Activated effector memory CD4-positive, alpha-beta T cell treated with Interleukin-2 at 50 U/mL for 16 hours (primary cell): ENCODE measurements at places on chromosomes 13 and 19.

GRCh38 chr13:48437371-48437770, 24.5 kb upstream of the LPAR6 start:
- DNase-seq, result no peak

GRCh38 chr13:50599927-50600326, 243.6 kb downstream of the DLEU7 start:
- no peak for DNase-seq

DNA sequence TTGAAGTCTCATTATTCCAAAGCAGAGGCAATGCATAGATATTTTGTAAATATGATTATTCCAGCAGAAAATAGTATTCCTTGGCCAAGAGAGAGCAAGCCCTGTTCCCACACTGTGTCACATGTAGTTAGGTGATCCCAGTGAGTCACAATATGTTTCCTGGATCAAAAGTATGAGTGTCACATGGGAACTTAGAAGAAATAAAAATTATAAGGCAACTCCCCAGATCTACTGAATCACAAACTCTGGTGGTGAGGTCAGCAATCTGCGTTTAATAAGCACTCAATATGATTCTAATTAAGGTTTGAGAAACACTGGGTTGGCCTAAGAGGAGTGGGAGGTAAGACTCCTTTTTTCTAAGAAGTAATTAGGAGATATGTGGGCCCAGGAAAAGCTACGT, 1504.5 kb upstream of the PCDH20 start:
- no peak for DNase-seq

- DNase-seq, result no peak
Measured at GRCh38 chr13:24306632-24307031, 2.7 kb upstream of the C1QTNF9 start.

DNA sequence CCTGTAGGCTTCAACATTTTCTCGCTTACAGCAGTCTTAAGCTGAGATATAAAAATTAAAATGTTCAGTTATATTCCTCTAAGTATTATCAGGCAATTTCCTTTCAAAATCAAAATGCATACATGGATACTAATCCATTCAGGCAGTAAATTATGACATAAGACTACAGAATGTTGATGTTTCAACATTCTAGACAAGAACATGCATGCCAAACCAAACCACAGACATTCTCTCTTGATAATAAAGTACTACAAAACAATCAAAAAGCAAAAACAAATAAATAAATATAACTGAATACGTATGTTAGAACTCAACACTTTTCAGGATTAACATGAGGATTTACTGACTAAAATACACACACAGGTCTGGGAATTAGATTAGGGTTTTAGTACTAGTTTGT, 7.7 kb downstream of the DIS3 start:
- DNase-seq, result no peak

DNA sequence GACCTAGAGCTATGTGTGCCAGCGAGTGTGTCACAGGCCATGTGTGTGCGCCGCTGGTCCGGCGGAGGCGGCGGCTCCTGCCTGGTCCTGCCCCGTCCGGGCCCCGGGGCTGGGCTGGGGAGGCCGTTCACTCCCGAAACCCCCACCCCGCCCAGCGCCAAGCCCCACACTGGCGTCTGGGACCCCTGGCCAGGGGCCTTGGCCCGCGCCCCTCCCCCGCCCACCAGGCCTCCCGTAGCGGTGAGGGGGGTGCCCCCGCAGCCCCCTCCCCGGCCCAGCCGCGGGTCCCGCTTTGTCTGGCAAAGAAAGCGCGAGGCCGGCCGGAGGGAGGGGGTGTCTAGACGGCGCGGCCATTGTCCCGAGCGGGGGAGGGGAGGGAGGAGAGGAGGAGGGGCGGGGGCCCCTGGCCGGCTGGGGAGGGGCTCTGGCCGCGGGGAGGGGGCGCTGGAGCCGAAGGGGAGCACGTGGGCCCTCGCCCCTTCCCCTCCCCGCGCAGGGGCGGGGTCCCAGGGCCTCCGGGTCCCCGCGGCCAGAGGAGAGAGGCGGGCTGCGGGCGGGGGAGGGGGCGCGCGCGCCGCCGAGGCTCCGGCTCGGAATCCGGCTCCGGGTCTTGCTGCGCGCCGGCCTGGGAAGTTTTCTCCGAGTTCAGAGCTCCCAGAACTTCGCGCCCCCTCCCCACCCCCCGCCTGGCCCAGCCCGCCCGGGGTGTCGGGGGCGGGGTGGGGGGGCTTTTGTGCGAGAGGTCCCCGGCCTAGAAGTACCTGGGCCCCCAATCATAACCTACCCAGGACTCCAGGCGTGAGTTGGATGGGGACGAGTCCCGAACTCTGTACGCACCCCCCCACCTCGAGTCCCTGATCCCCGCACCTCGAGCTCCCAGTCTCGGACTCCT, 888 bp downstream of the NOTCH3 start:
- no peak for DNase-seq

DNA sequence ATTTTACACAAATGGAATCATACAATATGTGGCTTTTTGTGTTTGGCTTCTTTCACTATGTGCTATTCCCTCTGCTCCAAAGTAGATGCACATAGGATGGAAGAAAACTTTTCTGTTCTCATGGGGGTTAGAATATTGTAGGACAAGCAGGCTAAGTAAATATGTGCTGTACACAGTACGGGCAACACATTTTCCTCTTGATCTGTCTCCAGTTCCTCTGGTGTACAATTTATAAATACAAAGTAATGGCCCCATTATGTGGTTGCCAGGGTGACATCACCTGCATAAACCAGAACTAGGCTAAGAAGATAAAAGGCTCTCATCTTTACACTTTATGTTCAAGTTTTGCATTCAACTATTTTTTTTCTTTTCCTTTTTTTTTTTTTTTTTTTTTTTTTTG, 41.0 kb upstream of the SOX21 start:
- no peak for DNase-seq

GRCh38 chr13:93620181-93620765, 393.7 kb downstream of the GPC6 start:
- no peak for DNase-seq

DNA sequence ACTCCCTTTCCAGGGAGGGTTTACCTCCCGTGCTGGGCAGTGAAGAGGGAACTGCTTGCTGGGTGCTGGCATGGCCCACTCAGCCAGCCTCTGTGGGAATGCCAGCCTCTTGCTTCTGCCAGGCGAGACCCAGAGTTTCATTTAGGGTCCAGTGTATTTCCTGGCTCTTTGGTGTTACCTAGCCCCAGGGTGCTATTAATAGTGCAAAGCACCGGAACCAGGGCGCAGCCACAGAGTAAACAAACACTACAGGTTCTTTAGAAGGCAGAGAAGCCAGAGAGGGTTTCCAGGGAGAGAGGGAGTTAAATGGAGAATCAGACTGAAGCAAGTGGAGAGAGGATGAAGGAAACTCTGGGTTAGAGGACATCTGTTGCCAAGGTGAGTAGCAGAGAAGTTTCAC, 74.9 kb upstream of the SPATA13 start:
- DNase-seq, result no peak

GRCh38 chr13:66553391-66553790, 676.7 kb downstream of the PCDH9 start:
- DNase-seq, result no peak

GRCh38 chr13:90723381-90723780, 624.1 kb upstream of the MIR17HG start:
- no peak for DNase-seq

GRCh38 chr13:32905864-32906180, 110.4 kb upstream of the KL start:
- DNase-seq, result no peak

DNA sequence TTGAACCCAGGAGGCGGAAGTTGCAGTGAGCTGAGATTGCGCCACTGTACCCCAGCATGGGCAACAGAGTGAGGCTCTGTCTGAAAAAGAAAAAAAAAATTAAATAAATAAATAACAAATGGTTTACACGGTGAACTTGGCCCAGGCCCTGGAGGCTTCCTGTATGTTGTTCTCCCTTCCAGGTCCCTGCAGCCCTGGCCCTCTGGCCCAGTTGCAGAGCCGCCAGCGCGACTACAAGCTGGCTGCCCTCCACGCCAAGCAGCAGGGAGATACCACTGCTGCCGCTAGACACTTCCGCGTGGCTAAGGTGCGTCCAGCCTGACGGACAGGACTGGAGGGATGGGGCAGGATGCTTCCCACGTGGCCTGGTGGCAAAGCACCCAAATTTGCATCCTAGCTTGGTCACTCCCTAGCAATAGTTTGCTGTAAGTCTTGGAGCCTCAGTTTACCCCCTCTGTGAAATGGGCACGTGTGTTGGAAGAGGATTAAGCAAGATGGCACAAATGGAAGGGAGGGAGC, 11.9 kb downstream of the CC2D1A start:
- no peak for DNase-seq

DNA sequence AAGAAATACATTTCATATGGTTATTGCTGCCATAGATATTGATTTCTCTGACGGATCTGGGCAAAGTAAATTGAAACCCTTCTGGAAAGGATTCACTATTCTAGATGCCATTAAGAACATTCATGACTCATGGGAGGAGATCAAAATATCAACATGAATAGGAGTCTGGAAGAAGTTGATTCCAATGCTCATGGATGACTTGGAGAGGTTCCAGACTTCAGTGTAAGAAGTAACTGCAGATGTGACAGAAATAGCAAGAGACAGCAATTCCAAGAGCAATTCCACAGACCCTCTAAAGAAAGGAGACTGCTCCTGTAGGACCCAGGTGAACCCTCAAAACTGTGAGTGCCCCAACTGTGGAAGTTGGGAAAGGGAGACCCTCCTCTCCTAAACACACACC, 30.9 kb upstream of the KCTD12 start:
- DNase-seq, result no peak

GRCh38 chr19:3383121-3383722, 16.8 kb downstream of the NFIC start:
- no peak for DNase-seq

- no peak for DNase-seq
Measured at GRCh38 chr19:18439025-18439909, 1.3 kb upstream of the ISYNA1 start.

- DNase-seq, result peak; percentile 6
Measured at GRCh38 chr19:40907968-40908735, 26.1 kb upstream of the CYP2A7 start.

DNA sequence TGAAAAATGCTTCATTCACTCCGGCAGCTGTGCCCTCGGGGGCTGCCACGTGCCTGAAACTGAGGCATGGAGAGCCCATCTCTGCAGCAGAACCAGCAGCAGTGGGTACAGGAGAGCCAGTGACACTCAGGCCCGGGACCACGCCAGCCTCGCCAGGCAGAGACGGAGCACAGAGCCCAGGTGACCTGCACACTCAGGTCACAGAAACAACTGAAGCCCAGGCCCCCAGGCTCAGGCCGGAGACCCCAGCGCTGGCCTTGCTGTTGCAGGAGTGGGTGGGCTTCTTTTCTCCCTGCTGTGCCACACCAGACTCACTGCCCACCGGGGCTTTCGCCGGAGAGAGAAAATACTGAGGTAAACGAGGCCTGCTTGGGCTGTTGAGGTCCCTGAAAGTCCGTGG, 117.3 kb downstream of the SOX1 start:
- no peak for DNase-seq

- no peak for DNase-seq
Measured at GRCh38 chr19:19004144-19004543, 29.2 kb downstream of the SUGP2 start.

GRCh38 chr19:13583114-13583513, 76.8 kb upstream of the CACNA1A start:
- no peak for DNase-seq

GRCh38 chr13:97630725-97631124, 196.8 kb downstream of the RAP2A start:
- no peak for DNase-seq

- no peak for DNase-seq
Measured at GRCh38 chr13:48652851-48653471, 768 bp upstream of the CYSLTR2 start.

DNA sequence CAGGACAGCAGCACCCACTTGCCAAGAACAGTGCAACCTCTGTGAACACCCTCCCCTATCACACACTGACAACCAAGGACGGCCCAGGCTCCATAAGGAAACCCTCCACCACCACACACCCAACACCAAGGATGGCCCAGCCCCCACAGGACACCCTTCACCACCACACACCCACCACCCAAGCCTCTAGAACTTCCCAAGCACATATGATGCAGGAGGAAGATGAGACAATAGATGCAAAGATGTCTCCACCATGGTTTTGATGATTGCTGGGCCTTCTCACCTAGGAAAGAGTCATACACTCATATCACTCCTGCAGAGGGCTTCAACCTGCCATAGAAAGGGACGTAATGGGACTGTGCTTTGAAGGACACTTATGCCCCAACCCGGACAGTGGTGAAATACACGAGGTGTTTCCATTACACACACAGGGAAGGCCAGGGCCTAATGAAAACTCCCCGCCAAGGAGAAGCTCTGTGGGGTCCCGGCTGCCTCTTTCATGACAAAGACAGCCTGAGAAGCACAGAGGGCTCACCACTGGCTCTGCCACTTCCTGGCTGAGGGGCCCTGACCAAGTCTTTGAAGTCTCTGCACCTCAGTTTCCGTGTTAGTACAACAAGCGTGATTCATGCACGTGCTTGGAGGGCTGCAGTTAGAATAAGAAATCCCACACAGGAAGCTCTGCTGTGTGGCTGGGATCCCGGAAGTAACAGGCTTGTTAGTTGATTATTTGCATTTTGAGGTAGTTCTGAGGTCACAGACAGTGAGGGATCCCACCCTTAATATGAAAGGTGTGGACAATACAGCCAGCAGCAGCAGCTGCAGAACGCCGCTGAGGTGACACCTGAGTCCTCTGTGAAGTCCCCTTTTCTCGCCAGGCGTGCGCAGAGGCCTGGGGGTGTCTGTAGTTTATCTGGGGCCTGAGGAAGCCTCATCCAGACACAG, 61.9 kb upstream of the ATP12A start:
- peak; percentile 45 for DNase-seq

DNA sequence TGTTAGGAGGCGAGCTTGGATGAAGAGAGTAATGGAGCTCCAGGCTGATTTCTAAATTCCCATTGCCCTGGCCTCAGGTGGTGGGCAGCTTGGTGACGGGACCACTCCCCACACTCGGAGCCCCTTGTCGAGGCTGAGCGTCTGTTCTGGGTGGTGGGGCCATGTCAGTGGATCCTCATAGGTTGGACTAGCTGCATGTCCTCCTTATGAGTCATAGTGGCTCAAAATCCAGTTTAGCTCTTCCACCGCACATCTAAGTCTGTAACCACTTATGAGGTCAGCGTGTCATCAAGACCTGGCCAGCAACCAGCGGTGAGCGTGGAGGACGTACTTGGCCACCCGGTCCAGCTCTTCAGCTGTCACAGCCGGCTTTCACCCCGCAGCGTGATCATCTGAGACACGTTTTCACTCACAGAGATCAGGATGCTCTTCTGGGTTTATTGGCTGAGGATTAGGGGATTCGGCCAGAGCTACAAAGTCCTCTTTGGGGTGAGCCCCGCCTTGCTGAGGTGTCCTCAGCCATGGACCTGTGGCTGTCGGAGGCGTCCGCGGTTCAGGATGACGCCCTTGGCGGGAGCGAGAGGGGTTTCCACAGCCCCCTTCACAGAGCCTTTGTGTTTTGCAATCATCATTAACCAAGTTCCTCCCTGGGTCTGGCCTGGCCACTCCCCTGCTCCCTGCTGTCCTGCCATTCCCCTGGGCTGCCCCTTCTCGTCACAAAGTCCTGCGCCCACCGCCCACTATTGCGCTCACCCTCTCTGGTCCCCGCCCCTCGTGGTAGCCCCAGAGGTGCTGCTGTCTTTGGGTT, 41.9 kb downstream of the ADPRHL1 start:
- no peak for DNase-seq
